ENCODE measurements at places on chromosomes 7 and 10.

DNA sequence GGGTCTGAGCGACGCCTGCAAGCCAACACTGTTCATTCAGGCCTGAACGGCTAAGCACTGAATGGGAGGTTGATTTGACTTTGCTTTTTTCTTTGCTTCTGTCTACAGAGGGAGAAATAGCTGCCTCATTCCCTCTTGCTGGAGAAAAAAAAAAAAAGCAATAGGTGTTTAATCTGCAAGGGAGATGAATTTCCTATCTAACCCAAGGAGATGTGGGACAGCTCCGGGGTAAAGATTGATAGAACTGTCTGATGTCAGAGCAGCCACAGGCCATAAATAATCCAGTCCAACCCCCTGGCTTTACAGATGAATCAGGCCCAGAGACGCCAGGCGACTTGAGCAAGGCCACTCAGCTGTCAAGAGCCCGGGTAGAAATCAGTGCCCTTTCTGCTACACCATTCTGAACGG lies 168.0 kb downstream of the ARHGAP12 start:
- no peak for DNase-seq

DNA sequence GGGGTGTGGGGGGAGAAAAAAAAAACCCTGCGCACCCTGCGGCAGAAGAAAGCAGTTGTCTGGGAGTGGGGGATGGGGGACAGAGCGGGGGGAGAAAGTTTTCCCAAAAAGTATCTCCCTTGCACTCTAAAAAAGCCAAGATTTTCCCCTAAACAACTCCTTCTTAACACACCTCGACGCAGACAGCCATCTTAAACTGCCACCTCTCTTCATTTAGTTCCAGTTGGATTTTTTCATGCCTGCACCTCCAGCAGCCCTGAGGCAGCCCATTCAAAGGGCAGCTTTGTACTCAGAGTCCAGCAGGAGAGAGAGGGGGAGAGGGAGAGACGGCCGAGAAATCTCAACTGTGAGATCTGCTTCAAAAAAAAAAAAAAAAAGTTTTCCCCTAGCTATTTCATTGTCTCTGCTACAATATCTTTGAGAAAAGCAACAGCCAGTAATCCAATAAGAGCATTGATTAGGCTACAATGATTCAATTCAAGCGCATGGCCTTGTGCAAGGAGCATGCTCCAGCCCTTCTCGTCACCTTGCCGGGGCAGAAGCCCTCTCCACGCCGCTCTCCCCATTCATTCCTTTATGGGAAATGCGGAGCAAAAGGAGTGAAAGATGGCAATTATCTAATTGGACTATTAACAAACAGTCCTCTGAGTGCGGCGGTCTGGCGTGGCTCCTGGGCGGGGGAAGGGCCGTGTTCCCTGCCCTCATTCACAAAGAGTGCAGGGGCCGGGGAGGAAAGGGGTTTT lies 939 bp upstream of the VAX1 start:
- DNase-seq: no peak

DNA sequence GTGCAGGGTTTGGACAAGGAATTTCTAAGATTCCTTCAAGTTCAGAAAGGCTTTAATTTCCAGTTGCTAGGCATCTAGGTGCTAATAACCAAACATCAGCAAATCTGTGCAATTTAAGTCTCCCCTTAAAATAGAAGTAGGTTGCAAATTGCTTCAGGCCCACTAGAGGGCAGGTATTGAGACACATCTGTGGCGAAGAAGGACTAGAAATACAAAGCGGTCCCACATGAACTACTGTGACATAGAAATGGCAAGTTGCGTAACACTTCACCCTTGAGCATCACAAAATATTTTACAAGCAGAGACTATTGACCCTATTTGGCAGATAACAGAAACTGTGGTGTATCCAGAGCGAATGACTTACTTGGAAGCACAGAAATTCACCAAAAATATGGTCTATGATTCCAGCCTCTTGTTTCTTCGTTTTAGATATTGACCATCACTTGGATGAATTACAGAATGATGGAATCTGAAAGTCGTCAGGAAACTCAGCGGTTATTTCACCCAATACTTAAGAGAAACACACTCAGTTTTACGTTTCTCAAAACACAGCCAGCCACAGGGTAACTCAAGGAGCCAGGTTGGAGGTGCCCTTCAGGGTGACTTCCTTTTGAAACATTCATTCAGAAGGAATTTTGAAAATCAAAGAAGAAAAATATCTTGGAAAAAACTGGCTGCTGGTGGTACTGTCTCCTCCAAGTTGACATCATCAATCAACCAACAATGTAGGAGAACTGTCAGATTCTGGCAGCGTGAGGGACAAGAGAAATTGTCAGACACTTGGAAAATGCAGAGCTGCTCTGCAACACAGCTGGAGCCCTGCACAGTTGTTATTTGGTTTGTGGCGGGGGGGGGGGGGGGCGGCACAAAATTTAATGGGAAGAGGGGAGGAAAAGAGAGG lies 256.3 kb upstream of the MINDY3 start:
- DNase-seq: no peak

GRCh38 chr10:131731780-131732630 lies 168.8 kb upstream of the PPP2R2D start:
- no peak for DNase-seq

DNA sequence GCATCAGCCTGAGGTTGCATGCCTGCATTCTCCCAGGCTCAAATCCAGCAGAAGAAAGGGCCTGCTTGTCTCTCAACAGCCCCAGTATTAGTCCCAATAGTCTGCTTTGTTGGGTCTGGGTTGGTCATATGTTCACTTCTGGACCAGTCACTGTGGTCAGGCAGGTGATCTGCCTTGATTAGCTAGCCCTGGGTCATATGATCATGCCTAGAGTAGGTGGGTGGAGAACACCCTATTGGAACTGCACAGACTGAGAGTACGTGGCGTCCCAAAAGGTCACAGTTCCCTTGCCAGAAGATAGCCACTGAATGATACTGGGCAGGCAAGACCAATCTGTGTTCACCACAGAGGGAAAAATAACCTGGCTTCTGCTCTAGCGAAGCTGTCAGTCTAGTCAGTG lies 80.1 kb downstream of the SH2D4B start:
- no peak for DNase-seq

GRCh38 chr10:62554632-62555199 lies 180.5 kb downstream of the ZNF365 start:
- DNase-seq: no peak

- DNase-seq: no peak
Observed at GRCh38 chr10:123743441-123744223, 77.5 kb downstream of the GPR26 start.

DNA sequence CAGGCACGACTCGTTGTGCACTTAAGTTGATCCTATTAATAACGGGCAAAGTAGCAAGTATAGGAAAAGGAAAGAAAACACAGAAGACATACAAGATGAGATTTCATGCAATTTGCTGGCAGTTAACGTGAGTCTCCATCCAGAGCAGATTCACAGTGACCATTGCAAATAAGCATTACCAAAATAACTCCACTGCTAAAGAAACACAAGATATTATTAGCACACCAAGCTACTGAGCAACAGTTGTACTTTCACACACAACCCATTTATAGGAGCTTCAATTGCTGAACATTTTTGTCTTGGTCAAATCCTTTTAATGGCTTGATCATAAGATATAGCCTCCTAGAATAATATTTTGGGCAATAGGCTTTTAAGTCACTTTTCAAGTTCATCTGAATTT lies 187.7 kb upstream of the HGF start:
- no peak for DNase-seq

GRCh38 chr7:84800846-84801245 lies 386.0 kb downstream of the SEMA3D start:
- no peak for DNase-seq
